ENCODE measurements at places on chromosomes 3 and 15.

- DNase-seq: no peak
Observed at GRCh38 chr15:38461066-38461833, 7.3 kb downstream of the FAM98B start.

DNA sequence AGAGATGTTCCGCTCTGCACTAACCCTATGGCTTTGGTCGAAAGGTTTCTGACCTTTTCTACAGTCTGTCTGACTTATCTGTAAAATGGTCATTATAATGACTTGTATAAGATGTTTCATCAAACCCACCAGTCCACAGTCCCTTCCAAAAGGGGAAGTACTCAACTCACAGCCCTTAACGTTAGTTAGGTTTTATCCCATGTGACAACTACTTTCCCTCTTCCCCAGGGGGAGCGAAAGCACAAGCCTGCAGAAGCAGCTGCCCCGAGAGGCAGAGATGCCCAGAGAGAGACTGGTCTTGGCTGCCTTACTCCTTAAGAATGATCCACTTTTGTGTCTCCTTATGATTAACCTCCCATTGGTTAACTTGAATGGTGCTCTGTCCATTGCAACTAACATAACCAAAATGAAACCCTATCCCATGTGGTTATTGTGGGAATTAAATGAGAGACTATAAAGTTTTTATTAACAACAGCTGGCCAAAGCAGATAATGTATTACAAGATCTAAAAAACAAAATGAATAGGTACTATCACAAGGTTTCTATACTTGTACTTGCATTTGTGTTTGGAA, 6.4 kb downstream of the ASTE1 start:
- no peak for DNase-seq

GRCh38 chr3:183233966-183234365, 19.1 kb upstream of the B3GNT5 start:
- no peak for DNase-seq

GRCh38 chr3:127216415-127217261, 23.7 kb downstream of the PRR23E start:
- DNase-seq: no peak

GRCh38 chr15:25903024-25903581, 40.0 kb upstream of the ATP10A start:
- DNase-seq: no peak

DNA sequence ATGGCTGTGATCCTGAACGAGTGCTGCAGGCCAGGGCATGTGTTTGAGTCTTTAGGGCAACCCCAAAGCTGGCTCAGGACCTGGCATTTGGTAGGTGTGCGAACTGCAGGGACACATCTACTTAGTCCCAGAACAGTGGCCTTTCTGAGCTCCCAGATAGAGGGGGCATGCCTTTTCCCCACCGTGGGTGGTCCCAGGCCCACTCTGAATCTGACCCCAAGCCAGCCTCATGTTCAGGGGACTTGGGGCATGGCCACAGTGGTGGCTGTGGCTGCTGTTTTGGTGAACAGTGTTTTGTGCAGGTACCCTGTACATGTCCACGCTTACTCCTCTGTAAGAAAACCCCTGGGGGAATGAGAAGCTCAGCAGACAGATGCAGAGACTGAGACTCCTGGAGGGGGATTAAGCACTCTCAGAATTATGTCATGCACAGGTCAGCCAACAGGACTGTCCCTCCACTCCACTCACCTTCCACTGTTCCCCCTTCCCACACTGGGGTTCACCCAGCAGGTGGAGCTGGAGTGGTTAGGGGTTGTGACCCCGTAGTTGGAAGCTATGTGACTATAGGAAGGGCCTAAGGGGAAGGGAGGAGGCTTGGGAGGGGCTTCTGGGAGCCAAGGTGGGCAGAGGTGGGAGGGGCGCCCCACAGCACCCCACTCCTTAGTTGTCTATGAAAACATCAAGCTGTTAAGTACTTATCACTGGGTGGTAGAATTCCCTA, 16.4 kb downstream of the ESYT3 start:
- no peak for DNase-seq

GRCh38 chr3:127037418-127037841, 54.5 kb downstream of the PLXNA1 start:
- no peak for DNase-seq

DNA sequence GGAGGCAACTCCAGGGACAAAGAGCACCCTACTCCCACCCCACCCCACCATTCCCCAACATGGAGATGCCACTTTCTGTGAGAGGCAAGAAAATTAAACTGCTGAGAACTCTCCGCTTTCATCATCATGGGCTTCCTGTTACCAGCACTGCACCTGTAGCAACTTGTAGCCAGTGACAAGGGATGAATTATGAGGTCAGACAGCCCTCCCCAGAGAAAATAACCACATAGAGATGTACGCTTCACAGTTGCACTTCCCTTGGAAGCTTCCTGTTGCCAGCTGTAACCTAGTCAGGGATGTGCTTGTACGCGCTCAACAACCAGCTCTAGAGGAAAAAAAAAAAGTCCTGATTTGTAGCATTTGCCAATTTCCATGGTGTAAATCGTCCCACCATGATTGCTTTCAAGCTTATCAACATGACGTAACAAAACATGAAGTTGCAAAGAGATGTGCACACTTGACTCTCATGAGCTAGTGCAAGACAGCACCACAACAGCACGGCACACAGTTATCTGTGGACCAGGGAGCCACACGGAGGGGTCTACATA, 145.4 kb downstream of the RAB11A start:
- no peak for DNase-seq

GRCh38 chr3:55330756-55331155, 156.3 kb downstream of the WNT5A start:
- DNase-seq: no peak

- DNase-seq: no peak
Observed at GRCh38 chr3:68893600-68894239, 38.6 kb downstream of the TAFA4 start.

GRCh38 chr3:100720426-100720825, 11.1 kb downstream of the TFG start:
- DNase-seq: no peak

DNA sequence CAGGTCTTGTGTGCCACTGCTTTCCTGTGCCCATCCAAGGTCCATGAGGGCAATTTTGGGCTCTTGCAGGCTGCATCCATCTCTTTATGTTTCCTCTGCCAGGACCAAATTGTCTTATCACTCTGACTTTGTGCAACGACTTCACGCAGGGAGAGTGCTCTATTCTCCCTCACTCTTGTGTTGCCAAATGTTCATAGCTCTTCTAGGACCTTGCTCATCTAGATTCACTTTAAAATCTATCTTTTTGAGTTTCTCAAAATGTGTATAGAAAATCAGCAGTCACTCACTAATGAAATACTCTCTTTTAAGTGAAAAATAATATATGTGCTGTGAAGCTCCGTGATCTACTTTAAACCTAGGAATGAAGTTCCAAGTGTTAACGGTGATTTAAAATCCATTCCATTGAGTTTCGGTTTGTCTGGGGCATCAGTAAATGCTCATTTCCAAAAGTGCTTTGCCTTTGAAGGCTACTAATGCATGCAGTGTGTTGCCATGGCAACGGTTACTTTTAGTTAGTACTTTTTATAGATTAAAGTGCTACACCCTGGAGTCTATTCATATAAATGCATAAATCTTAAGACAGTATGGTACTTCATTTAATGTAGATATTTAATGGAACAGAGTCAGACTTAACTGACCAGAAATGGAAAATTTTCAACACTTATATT, 46.6 kb upstream of the GOLGA8J start:
- DNase-seq: no peak

GRCh38 chr15:40871749-40872617, 2.1 kb downstream of the RHOV start:
- peak; percentile 51 for DNase-seq

DNA sequence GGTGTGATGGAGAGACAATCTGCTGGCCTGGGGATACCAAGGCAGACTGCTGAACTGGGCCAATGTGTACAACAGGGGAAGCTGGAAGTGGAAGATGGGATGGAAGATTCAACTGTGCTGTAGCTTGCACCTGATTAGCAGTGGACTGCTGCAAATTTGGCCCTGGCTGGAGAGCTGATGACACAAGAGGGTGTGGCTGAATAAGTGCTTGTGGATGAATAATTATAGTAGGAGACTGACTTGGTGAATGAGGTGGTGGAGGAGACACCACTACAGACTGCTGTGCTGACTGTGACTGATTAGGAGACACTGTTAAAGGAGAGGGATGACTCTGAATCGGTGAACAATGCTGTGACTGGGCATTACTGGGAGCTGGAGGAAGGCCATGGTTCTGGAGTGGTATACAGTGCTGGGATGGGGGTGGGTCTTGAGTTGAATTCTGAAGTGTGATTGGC, 52.5 kb downstream of the PHC3 start:
- DNase-seq: no peak

- no peak for DNase-seq
Observed at GRCh38 chr15:72033711-72034110, 84.2 kb downstream of the MYO9A start.

DNA sequence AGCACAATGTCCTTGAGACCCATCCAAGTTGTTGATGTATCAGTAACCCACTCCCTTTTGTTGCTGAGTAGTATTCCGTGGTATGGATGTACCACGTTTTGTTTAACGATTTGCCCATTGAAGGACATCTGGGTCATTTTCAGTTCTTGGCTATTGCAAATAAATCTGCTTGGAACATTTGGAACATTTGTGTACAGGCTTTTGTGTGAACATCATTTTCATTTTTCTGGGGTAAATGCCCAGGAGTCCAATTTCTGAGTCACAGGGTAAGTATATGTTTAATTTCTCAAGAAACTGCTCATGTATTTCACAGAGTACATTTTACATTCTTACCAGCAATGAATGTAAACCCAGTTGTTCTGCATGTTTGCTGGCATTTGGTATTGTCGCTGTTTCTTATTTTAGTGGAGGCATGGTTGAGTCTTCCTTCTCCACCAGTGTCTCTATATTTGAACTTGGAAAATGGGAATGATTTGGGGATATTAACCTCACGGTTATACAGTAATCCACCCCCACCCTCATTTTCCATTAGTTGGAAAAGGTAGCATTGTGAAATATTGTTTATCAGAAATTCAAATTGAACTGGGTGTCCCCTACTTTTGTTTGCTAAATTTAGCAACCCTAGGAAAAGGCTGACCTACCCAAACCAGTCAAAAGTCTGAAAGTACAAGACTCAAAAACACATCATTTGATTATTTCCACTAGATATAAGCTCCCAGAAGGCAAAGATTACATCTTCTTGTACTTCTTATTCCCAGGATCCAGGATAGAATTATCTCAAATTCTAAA, 30.8 kb downstream of the POMGNT2 start:
- DNase-seq: no peak

- no peak for DNase-seq
Observed at GRCh38 chr15:64693134-64693533, 82.3 kb downstream of the RBPMS2 start.

- DNase-seq: no peak
Observed at GRCh38 chr15:79680720-79681119, 216.1 kb downstream of the MTHFS start.

- no peak for DNase-seq
Observed at GRCh38 chr3:144129536-144130214, 158.1 kb downstream of the DIPK2A start.

DNA sequence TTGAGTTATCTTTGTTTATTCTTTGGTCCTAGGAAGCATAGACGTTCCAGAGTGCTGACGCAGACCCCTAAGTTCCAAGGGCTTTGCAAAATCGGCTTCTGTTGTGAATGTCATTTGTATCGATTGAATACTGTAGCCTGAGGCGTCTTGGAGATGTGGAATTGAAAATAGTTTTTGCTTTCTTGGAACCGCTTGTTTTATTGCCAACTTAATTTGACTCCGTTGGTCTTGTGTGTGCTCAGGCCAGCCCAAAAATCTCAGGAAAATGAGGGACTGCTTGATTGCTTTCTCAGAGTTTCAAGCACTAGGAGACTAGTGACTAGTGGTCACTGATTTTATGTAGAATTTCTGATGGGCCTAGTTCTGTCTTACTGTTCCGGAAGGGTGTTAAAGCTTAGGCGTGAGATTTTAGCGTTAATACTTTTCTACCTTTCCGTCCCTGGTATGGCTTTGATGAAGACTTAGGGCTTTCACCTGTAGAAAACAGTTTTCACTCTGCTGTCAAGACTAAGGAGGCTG, 263 bp upstream of the UTS2B start:
- DNase-seq: no peak

DNA sequence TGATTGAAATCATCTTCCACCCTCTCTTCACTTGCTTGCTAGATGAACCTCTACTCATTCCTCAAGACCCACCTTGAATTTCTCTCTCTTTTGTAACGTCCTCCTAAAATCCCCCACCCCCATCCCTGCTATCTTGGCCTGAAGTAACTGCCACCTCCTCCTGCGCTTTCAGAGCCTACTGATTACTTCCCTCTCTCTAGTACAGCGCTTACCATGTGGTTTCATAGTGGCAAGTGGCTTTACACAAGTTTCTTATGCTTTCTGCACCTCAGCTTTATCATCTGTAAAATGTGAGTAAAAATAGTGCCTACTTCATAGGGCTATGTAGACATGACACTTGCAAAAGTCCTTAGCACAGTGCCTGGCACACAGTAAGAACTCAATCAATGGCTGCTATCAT, 28.7 kb upstream of the DAZL start:
- DNase-seq: no peak

DNA sequence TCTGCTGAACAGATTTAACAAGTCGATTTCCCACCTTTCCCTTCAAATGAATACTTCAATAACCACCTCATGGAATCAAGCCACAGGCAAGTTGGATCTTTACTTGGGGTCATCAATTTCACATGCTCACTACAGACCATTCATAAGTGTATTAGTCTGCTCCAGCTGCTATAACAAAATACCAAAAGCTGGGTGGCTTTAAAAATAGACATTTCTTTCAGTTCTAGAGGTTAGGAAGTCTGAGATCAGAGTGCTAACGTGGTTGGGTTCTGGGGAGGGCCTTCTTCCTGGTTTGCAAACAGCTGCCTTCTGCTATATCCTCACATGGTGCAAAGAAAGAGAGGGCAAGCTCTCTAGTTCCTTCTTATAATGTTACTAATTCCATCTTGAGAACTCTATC, 5.1 kb downstream of the GPR176 start:
- no peak for DNase-seq

GRCh38 chr3:83601704-83602103, 1357.1 kb upstream of the CADM2 start:
- DNase-seq: no peak

GRCh38 chr15:89502867-89503595, 6.6 kb upstream of the RHCG start:
- DNase-seq: no peak

DNA sequence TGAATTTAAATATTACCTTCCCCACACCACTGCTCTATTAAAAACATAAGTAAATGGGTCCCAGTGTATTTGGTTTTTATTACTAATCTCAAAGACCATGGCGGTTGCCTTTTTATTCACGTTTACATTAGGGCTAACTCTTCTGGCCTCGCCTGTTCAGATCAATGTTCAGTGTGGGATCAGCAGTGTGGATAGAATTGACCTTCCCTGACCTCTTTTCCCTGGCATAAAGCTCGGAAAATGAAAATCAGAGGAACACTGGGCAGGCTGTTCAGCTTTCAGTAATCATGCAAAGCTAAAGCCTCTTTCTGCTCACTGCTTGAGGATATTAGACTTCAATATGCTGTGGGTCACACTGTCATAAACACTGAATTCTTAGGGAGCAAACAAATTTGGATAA, 422.6 kb upstream of the ONECUT1 start:
- no peak for DNase-seq
